ENCODE measurements at places on chromosomes 4 and X. TPM values are rescaled to one million over a fixed set of nuclear protein-coding genes. Genes with fewer than 3 reads are reported as not detected.
A peak's percentile ranks its signal among the peaks of the same experiment; 100 is the strongest.

- H3K4me3 ChIP-seq, result no peak overlapping the region
- no peaks in the 10 kb centered on the region for H3K36me3 ChIP-seq
- no peak overlapping the region for H3K27ac ChIP-seq
- H3K27me3 ChIP-seq, result no peaks in the 10 kb centered on the region
These were observed 229.5 kb downstream of the GALNTL6 start for GRCh38 chr4:172042714-172043114.

DNA sequence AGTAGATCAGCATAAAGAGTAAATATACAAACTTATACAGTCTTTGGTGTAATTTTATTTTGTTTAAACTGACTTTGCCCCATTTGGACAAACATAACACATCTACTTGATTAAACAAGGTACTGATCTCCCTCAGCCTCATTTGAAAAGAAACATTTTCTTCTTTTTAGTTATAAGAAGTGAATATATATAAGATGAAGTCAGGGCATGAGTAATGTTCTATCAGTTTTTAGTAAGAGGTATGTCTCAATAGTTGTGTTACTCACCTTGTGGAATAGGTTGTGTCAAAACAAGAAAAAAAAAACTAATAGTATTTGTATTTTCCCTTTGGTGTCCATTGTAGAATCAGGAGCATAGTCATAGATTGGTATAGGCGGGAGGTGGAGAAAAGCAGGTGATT lies 327.4 kb downstream of the RPA4 start:
- H3K36me3 ChIP-seq, result no peaks in the 10 kb centered on the region
- no peaks in the 10 kb centered on the region for H3K27me3 ChIP-seq
- H3K4me3 ChIP-seq, result no peak overlapping the region
- H3K27ac ChIP-seq, result no peak overlapping the region
- no peak for DNase-seq

- no peaks in the 10 kb centered on the region for H3K4me1 ChIP-seq
- no peaks in the 10 kb centered on the region for H3K36me3 ChIP-seq
- H3K27ac ChIP-seq, result no peak overlapping the region
- DNase-seq, result no peak
- no peak overlapping the region for H3K4me3 ChIP-seq
- no peaks in the 10 kb centered on the region for H3K27me3 ChIP-seq
These were observed 73.5 kb upstream of the ZFP42 start for GRCh38 chr4:187921946-187922623.

GRCh38 chr4:10115797-10116568 lies 616 bp downstream of the WDR1 start:
- H3K4me1 ChIP-seq, result peaks cover 36% of the 10 kb centered on the region
- peaks cover 45% of the 10 kb centered on the region for H3K36me3 ChIP-seq
- DNase-seq, result no peak
- peak overlapping the region; percentile 92 for H3K27ac ChIP-seq
- H3K27me3 ChIP-seq, result no peaks in the 10 kb centered on the region

GRCh38 chrX:49312176-49312575 lies 8.7 kb downstream of the GAGE10 start:
- peaks cover 5% of the 10 kb centered on the region for H3K4me1 ChIP-seq
- H3K27me3 ChIP-seq, result no peaks in the 10 kb centered on the region

GRCh38 chr4:124202099-124202498 lies 510.4 kb downstream of the ANKRD50 start:
- no peaks in the 10 kb centered on the region for H3K27me3 ChIP-seq
- peaks cover 3% of the 10 kb centered on the region for H3K4me1 ChIP-seq
- no peak overlapping the region for H3K4me3 ChIP-seq
- H3K36me3 ChIP-seq, result no peaks in the 10 kb centered on the region

DNA sequence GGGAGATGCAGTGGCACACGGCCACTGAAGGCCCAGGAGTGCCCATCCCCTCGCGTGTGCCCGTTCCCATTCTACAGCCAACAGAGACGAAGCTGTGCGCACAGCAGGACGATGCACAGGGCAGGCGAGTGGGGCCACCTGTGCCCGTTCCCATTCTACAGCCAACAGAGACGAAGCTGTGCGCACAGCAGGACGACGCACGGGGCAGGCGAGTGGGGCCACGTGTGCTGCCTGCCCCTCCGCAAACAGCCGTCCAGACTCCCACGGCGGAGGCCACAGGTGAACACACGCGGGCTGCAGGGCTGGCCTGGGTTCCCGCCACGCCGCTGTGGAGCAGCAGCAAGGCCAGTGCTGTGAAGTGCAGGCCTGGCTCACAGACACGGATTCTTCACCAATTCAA lies 32.0 kb downstream of the GAK start:
- peaks cover 18% of the 10 kb centered on the region for H3K36me3 ChIP-seq
- peak; percentile 3 for DNase-seq
- H3K4me1 ChIP-seq, result no peaks in the 10 kb centered on the region
- no peak overlapping the region for H3K4me3 ChIP-seq
- no peak overlapping the region for H3K27ac ChIP-seq

GRCh38 chrX:81208916-81209315 lies 7.0 kb downstream of the SH3BGRL start:
- no peak overlapping the region for H3K27ac ChIP-seq
- no peaks in the 10 kb centered on the region for H3K27me3 ChIP-seq
- H3K4me3 ChIP-seq, result no peak overlapping the region
- H3K4me1 ChIP-seq, result peaks cover 8% of the 10 kb centered on the region

GRCh38 chr4:850323-850945 lies 24.5 kb upstream of the CPLX1 start:
- H3K36me3 ChIP-seq, result peaks cover 18% of the 10 kb centered on the region
- no peaks in the 10 kb centered on the region for H3K4me1 ChIP-seq
- no peak overlapping the region for H3K4me3 ChIP-seq

- peak; percentile 49 for DNase-seq
- H3K4me3 ChIP-seq, result no peak overlapping the region
- H3K36me3 ChIP-seq, result peaks cover 20% of the 10 kb centered on the region
- H3K27me3 ChIP-seq, result no peaks in the 10 kb centered on the region
These were observed 159.6 kb downstream of the PTTG2 start for GRCh38 chr4:38119668-38120385.

- no peaks in the 10 kb centered on the region for H3K4me1 ChIP-seq
- no peak overlapping the region for H3K27ac ChIP-seq
- H3K27me3 ChIP-seq, result no peaks in the 10 kb centered on the region
These were observed 291.8 kb downstream of the IDS start for GRCh38 chrX:149213264-149213663.

DNA sequence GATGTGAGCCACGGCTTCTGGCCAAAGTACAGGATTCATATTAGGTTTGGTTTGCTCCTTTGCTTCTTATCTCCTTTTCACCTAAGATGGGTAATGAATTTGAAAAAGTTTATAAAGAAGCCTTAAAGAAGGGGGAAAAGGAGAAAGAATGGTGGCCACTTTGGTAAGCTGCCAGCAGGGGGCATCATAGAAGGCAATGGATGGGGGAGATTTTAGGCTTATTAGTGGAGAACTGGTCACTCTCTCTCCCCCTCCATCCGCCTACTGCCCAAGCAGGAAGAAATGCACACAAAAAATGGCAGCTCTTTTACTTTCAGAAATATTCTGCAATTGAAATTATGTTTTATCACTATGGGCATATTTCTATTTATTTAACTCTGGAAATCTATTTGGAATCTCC lies 32.0 kb downstream of the SPARCL1 start:
- H3K27ac ChIP-seq, result no peak overlapping the region
- H3K4me1 ChIP-seq, result peaks cover 44% of the 10 kb centered on the region
- no peak for DNase-seq
- H3K36me3 ChIP-seq, result peaks cover 46% of the 10 kb centered on the region
- no peaks in the 10 kb centered on the region for H3K27me3 ChIP-seq

GRCh38 chr4:25929298-25929686 lies 15.3 kb downstream of the SMIM20 start:
- no peaks in the 10 kb centered on the region for H3K4me1 ChIP-seq
- H3K27ac ChIP-seq, result peak overlapping the region; percentile 83
- H3K4me3 ChIP-seq, result no peak overlapping the region
- no peak for DNase-seq

- DNase-seq, result no peak
- no peak overlapping the region for H3K4me3 ChIP-seq
- no peaks in the 10 kb centered on the region for H3K4me1 ChIP-seq
These were observed 41.0 kb downstream of the TFDP3 start for GRCh38 chrX:133177202-133177601.

DNA sequence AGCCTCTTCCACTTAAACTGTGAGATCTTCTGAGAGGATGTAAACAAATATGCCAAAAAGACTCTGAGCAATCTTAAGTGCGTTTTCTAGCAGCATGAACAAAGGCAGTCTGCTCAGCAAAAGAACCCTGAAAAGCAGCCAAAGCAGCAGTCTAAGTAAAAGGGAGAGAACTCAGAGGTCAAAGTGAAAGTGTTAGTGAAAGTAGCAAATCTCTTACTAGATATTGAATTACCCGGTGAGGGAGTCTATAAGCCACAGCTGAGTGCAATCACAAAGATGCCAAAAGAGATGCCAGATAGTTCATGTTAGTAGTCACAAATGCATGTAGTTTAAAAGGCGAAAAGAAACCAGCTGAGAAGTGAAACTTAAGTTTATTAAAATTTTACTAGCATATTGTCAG lies 7.9 kb upstream of the GNRHR start:
- H3K4me1 ChIP-seq, result no peaks in the 10 kb centered on the region
- H3K4me3 ChIP-seq, result no peak overlapping the region
- no peaks in the 10 kb centered on the region for H3K36me3 ChIP-seq
- DNase-seq, result no peak
- H3K27ac ChIP-seq, result no peak overlapping the region

DNA sequence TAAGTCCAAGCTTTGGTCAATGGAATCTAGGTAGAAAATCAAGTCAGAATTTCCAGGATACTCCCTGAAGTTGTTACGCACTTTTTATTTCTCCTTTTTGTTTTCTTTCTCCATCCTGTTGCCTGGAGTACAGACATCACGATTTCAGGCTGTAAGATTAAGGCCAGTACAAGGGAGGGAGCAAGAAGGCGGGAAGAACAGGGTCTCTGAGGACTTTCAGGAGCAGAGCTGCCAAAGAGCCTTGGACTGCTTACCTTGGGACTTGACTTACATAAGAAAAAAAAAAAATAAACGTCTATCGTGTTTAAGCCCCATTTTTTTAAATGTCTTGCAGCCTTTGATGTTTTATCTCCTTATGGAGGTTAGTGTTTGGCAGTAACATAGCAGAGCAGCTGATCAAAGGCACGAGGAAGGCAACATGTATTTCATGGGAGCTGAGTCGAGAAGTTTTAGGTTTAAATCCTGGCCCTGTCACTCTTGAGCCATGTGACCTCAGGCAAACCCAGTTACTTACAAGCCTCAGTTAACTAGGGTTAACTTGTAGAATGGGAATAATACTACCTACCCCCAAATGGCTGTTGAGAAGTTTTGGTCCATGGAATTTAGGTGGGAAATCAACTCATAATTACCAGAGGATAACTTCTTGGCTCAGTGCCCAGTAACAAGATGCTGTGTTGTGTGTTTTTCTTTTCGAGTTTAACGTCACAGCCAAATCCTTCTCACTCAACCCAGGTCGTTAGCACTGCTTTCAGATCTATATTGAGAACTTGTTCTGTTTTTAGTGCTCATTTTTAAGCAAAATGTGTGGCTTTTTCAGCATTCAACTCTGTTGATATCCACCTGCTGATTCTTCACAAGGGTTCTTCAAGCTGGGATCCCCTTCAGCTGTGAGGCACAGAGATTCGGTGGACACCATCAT lies 106.8 kb downstream of the CLNK start:
- no peaks in the 10 kb centered on the region for H3K36me3 ChIP-seq
- no peak overlapping the region for H3K4me3 ChIP-seq
- H3K27me3 ChIP-seq, result no peaks in the 10 kb centered on the region
- no peak for DNase-seq
- no peak overlapping the region for H3K27ac ChIP-seq
- H3K4me1 ChIP-seq, result no peaks in the 10 kb centered on the region

DNA sequence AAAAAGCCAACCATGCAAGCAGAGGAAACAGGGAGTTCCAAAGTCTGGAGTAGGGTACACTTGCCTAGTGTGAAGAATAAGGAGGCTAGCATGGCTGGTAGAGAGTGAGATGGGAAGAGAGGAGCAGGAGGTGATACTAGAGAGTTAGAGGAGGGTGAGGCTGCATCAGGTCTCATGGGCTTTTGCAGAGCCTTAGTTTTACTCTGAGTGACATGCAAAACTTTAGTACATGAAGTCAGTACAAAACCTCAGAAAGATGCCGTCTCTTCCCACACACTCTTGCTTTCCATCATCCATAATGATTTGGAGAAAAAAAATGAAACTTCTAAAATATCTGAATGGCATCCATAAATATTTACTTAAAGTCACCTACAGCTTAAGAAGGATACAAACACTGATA lies 5.0 kb downstream of the OPRPN start:
- no peak for DNase-seq
- no peak overlapping the region for H3K4me3 ChIP-seq
- no peak overlapping the region for H3K27ac ChIP-seq
- no peaks in the 10 kb centered on the region for H3K27me3 ChIP-seq

DNA sequence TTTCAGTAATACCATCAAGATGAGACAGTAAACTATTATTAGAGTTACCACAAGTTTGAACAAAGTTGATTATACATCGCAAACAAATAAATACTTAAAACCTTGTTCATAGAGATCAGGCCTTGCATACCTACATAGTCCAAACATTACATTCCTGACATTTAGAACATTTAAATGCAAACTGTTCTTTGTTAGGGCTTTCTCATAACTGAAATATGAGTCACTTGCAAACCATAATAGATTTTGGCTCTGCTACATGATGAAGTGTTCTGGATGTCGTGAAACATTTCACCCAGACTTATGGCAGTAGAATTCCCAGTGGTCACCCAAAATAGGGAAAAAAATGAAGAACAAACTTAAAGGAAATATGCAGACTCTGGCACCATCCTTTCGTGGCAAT lies 75.0 kb downstream of the FAT4 start:
- H3K4me3 ChIP-seq, result no peak overlapping the region
- no peak for DNase-seq
- peak overlapping the region; percentile 6 for H3K27ac ChIP-seq
- peaks cover 57% of the 10 kb centered on the region for H3K4me1 ChIP-seq
- no peaks in the 10 kb centered on the region for H3K36me3 ChIP-seq
- no peaks in the 10 kb centered on the region for H3K27me3 ChIP-seq

DNA sequence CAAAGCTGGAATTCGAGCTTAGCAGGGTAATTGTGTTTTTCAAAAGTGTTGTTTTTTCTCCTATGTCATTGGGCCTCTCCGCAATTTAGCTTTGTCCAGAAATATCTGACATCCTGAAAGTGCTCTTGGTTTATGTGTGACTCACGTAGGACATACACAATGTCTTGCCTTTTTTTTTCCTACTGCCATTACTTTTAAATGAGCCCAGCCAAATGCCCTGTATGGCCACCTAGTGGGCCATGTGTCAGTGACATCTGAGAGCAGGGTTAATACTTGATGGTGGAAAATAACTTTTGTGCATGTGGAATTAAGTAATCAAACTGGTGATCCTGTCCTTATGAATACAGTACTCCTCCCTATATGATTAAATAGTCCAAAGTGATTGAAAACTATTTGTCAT lies 1411.1 kb upstream of the TENM3 start:
- no peak overlapping the region for H3K4me3 ChIP-seq
- no peaks in the 10 kb centered on the region for H3K27me3 ChIP-seq
- no peak for DNase-seq
- no peaks in the 10 kb centered on the region for H3K4me1 ChIP-seq

Gene TCEAL7
- total RNA-seq, result 3.8 TPM

Gene LRAT
- total RNA-seq, result not detected

Gene SLC10A4
- 0.19 TPM for total RNA-seq

Gene NAA10
- 82.8 TPM for total RNA-seq

Gene MAB21L2
- total RNA-seq, result not detected

Gene PCDH7
- total RNA-seq, result 48.2 TPM

Gene EGF
- total RNA-seq, result 16.4 TPM

Gene PLAC8
- 0.44 TPM for total RNA-seq

Gene RHOXF2
- total RNA-seq, result not detected

Gene DMRTC1
- not detected for total RNA-seq

Gene SUPT20HL1
- total RNA-seq, result not detected

Gene ZAR1
- not detected for total RNA-seq
